ENCODE measurements at places on chromosomes 3 and 15.

DNA sequence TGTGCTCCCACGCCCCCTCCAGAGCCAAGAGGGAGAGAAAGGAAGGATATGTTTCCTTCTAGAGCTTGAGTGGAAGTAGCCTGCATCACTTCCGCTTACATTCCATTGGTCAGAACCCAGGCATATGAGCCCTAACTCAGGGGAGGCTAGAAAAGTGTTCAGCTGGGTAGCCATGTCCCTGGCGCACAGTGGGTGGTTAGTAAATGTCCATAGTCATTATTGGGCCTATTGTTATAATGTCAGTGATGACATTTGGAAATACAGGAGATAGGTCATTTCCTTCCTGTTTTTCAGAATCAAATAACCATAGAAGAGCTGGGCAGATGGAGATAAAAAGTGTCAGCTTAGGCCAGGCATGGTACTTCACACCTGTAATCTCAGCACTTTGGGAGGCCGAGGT is 27.3 kb downstream of the CD276 start:
- DNase-seq, result no peak

DNA sequence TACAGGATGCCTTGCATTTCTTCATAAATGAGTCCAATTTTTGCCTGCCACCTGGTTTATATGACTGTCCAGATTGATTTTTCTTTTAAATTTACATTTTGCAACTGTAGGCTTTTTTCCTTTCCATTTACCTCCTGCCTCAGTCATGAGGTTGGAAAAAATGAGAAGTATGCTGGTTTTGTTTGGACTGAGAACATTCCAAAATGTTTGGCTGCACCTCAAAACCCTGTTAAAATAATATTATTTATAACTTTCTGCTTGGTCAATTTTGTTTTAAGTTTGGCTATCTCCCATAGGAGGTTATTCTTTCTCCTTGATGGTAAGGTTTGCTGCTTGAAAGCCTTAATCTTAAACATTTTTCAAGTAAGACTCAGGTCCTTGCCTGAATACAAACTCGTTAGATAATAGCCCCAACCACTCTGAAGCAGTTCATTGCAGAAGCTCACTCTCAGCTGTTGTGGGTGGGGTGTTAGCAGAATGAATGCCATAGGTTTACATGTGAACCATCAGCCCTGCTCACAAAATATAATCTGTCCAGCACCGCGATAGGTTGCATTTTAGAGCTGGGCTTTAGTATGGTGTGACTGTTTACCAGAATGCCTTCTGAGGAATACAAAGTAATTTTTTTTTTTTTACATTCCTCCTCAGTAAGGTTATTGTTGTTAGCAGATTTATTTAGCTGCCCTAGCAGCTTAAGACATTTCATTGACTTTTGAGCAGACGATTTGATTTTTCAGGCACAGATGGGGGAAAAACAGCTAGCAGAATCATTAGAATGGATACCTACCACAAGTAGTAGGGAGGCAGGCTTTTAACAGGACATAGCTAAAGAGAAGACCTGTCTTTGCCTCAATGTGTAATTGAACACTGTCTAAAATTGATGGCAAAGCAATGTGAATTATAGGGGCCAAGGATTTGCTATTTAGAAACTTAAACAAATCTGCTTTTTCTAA is 630.8 kb upstream of the KCNMB2 start:
- DNase-seq, result no peak

- no peak for DNase-seq
These were observed 289.7 kb upstream of the DNAJC19 start for GRCh38 chr3:181279239-181279565.

DNA sequence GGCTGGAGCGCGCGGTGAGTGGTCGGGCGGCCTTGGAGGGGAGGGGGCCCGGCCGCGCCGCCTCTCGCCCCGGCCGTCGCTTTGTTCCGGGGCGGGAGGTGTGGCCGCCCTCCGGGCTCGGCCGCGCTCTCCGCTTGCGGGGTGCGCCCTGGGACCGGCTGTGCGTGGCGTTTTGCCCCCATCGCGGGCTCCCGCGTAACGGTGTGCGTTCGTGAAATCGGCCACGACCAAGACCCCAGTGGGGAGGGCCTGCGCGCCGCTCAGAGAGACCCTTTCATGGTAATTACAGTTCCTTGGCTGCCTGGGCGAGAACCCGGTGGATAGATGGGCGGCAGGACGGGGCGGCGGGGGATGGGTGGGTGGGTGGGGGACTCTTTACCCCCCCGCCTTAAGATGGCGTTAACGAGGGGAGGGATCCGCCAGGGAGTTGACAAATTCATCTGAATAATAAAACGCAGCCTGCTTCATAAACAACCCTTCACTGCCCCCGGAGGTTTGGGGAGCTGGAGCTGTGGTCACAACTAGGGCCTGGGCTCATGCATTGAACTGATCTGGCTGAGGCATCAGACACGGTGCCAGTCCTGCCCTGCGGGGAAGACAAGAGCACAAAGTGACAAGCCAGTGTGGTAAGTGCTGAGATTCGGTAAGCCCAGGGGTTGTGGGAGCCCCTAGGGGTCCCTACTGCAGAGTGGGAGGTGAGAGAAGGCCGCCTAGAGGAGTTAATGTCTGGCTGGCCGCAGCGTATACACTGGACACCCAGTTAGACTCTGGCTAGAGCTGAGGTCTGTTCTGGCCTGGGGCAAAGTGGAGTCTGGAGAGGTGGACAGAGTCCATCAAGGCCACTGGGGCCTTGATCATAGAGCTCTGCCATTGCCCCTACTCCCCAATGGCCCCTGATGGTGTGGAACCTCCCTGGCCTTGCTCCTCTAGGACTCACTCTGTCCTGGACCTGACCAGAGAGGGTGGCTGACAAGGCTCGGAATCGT is 668 bp downstream of the MRAS start:
- no peak for DNase-seq

DNA sequence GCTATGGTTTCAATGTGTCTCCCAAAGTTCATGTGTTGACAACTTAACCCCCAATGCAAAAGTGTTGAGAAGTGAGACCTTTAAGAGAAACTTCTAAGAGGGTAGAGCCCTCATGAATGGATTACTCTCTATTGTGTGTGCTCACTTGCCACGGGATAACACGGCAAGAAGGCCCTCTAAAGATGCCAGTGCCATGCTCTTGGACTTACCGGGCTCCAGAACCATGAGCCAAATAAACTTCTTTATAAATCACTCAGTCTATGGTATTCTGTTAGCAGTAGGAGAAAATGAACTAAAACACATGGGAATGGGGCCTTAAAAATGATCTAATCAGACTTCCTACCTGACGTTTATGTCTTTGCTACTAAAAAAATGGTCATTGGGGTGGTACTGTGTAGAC is 2.6 kb upstream of the TCF12 start:
- DNase-seq, result no peak

- DNase-seq, result no peak
These were observed 26.2 kb upstream of the SLC35G2 start for GRCh38 chr3:136792556-136793330.

- no peak for DNase-seq
These were observed 172.7 kb upstream of the TP63 start for GRCh38 chr3:189458528-189458927.

- DNase-seq, result no peak
These were observed 29.4 kb downstream of the POLR2M start for GRCh38 chr15:57735891-57736290.

DNA sequence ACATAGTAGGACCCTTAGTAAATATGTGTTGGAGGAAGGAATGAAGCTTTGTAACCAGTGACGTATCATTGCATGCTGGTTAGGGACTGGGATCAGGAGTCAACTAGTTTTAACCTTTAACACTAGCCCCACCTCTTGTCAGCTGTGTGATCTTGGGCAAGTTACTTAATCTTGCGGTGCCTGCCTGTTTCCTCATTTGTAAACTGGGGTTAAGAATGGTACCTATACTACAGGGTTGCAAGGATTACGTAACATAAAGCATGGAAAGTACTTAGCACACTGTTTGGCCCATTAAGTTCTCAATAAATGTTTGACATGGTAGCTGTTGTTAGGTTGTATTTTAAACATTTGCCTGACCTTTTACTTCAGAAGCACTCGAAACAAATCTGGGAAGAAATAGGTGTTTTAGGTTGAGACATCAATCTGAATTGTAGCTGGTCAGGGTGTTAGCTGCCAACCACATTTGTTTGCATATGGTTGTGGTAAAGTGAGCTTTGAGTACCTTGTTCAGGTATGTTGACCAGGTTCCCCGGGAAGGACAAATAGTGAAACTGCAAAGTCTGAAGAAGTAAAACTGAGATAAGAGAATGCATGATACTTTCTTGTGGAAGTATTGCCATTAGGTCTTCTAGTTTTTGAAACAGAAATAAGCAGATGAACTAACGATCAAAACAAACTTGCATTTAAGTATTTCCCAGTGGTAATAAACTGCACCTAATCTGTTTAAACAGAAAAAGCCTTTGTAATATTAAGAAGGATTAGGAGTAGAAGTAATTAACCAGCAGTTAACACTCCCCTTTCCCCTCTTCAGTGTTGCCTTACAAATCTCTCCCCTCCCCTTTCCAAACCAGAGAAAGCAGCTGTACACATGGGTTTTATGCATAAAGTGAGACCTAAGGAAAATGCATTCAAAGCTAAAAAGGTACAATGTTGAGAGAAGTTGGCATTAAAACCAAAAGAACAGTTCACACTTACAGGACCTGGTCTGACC is 25.8 kb upstream of the SCAANT1 start:
- no peak for DNase-seq

GRCh38 chr15:89367485-89368451 is 33.1 kb upstream of the POLG start:
- no peak for DNase-seq

- no peak for DNase-seq
These were observed 3.6 kb upstream of the SMAD6 start for GRCh38 chr15:66698318-66698961.

DNA sequence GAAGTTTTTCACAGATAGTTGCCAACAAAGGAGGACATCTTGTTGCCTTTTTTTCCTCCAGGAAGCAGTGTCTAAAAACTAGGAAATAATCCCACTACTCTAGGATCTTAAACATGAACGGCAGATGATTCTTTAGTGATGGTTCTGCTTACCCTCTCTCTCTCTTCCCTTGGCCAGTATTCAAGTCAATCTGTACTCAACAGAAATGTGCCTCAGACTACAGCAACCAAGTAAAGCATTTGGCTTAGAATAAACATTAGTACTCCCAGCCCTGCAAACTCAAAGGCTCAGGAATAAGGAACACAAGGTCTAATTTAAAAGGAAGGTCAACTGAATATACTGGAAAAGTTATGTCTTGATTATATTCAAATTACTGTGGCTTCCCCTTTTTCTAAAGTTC is 8.7 kb downstream of the NPTN start:
- no peak for DNase-seq

- no peak for DNase-seq
These were observed 106.8 kb upstream of the SLC6A11 start for GRCh38 chr3:10709110-10709781.

DNA sequence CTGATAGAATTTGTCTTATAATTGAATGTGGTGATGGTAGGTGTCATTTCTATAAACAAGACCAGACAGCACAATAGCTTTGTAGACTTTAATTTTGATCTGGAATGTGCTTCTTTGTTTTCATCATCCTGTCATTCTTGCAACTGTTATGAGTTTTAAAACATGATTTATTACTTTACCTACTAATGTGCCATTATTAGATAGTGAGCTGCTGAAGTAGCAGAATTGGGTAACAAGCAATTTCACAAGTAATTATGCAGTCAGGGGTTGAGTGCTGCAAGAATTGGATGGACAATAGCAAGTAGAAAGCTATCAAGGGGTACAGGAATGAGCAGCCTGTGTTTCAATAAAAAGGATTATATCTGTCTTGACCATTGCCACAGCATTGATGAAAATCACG is 975.6 kb downstream of the ROBO1 start:
- no peak for DNase-seq

- no peak for DNase-seq
These were observed 31.0 kb upstream of the CAV3 start for GRCh38 chr3:8702560-8702959.

GRCh38 chr15:63211549-63211948 is 22.1 kb downstream of the RAB8B start:
- DNase-seq, result no peak

DNA sequence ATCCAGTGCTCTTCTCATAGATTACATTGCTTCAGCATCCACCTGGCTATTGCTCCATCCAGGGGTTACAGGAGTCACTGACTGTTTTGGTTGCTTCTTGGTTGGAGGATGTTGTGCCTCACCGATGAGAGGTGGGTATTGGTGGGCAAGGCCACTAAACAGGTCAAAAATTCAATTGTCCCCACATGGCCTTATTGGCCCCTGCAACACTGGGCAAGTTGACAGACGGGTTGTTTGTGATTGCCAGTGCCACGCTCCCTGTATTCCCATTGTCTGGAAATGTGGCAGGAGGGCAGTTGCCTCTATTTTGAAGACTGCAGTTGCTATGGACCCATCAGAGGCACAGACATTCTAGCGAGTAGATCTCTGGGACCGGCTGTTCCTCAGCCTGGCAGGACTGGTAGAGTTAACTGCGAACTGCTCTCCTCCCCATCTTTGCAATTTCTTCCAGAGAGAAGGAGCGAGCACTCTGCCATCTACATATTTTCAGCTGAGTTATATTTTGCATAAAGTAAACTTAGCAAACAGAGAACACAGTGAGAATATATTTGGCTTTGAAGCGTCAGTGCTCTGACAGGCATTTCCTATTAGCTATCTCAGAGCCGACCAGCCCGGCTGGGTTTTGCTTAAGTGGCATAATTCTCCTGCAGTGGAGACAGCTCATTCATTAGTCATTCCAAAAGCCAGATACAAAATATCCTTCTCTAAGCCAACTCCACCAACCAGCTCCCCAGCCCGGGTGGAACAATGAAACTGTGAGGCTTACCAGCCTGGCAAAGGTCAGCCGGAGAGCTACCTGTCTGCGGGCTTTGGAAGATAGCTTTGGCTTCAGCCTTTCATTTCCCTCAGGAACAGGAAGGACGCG is 26.0 kb upstream of the MAGEF1 start:
- DNase-seq, result no peak

DNA sequence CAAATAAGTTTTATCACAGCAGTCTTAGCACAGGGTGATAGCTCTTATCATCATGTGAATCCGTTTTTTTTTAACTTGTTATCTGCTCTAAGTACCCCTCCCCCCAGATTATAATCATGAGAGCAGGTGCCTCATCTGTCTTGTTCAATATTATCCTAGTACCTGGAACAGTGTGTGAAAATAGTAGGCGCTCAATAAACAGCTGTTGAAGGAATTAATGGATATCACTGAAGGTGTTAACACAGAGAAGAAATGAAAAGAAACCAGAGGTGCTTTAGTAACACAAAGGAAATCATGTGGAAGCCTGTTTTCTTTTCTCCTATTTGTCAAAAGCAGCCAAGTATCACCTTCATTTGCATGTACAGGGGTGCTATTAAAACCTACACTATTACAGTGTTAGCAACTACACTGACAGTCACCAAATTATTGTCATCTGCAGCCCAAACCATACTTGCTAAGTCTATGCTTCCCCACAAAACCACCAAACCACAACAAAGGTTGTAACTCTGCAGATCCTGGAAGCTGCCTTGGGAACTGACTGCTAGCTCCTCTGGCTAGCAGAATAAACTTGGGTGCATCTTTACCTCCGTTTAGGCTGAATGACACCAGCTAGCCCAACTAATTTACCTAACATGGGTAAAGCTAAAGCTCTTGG is 2.9 kb downstream of the XPC start:
- peak; percentile 43 for DNase-seq

- no peak for DNase-seq
These were observed 147.2 kb upstream of the SLC2A2 start for GRCh38 chr3:171173736-171174135.

- DNase-seq, result no peak
These were observed 4.5 kb upstream of the MNS1 start for GRCh38 chr15:56469483-56469882.

Measured in activated CD4-positive, alpha-beta T cell treated with anti-CD3 and anti-CD28 coated beads for 4 hours (primary cell).